Activated naive CD8-positive, alpha-beta T cell treated with anti-CD3 and anti-CD28 coated beads for 36 hours (primary cell): ENCODE measurements at places on chromosomes 5 and 9.

GRCh38 chr5:95734187-95734586 lies 3.1 kb downstream of the RHOBTB3 start:
- no peak overlapping the region for H3K27ac ChIP-seq
- H3K27me3 ChIP-seq, result peaks cover 59% of the 10 kb centered on the region
- no peak overlapping the region for H3K4me3 ChIP-seq
- H3K36me3 ChIP-seq, result no peaks in the 10 kb centered on the region
- no peak for DNase-seq
- peaks cover 27% of the 10 kb centered on the region for H3K4me1 ChIP-seq

GRCh38 chr5:156174225-156174624 lies 152.7 kb upstream of the SGCD start:
- H3K27me3 ChIP-seq, result no peaks in the 10 kb centered on the region
- DNase-seq, result no peak
- no peaks in the 10 kb centered on the region for H3K4me1 ChIP-seq
- no peak overlapping the region for H3K4me3 ChIP-seq
- H3K36me3 ChIP-seq, result no peaks in the 10 kb centered on the region
- no peak overlapping the region for H3K27ac ChIP-seq

DNA sequence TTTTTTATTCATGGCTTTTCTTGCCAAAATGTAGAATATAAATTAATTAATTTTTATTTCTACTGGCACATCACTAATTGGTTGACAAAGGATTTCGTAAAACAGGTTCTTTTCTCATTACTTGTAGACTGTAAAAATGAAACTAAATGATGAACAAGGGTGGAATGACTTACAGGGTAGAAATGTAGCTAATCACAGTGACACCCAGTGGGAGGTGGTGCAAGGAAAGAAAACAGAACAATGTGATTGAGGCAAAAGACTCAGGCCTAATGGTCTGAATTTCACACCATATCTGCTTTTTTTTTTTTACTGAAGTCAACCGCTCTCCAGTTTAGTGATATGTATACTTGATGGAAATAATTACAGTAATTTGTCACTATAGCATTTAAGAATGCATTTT lies 28.9 kb downstream of the GABRG2 start:
- H3K4me3 ChIP-seq, result no peak overlapping the region
- DNase-seq, result no peak
- H3K27ac ChIP-seq, result no peak overlapping the region

- H3K27ac ChIP-seq, result no peak overlapping the region
- H3K36me3 ChIP-seq, result no peaks in the 10 kb centered on the region
- DNase-seq, result no peak
- no peak overlapping the region for H3K4me3 ChIP-seq
These were observed 124.0 kb downstream of the CETN3 start for GRCh38 chr5:90285581-90285980.

- no peak for DNase-seq
- H3K4me3 ChIP-seq, result no peak overlapping the region
- H3K4me1 ChIP-seq, result peaks cover 3% of the 10 kb centered on the region
These were observed 147.4 kb upstream of the LRRTM2 start for GRCh38 chr5:139022528-139022927.

GRCh38 chr9:126859111-126859510 lies 1.3 kb upstream of the ZBTB34 start:
- H3K27ac ChIP-seq, result peak overlapping the region; percentile 12
- no peak for DNase-seq
- peaks cover 7% of the 10 kb centered on the region for H3K27me3 ChIP-seq

- no peak overlapping the region for H3K4me3 ChIP-seq
- H3K36me3 ChIP-seq, result no peaks in the 10 kb centered on the region
These were observed 197.7 kb downstream of the PLK2 start for GRCh38 chr5:58262226-58262625.

- peaks cover 25% of the 10 kb centered on the region for H3K27me3 ChIP-seq
- peaks cover 23% of the 10 kb centered on the region for H3K4me1 ChIP-seq
- no peak overlapping the region for H3K27ac ChIP-seq
- H3K36me3 ChIP-seq, result no peaks in the 10 kb centered on the region
- no peak overlapping the region for H3K4me3 ChIP-seq
- DNase-seq, result no peak
These were observed 160.1 kb upstream of the ZNF608 start for GRCh38 chr5:124906339-124907097.

- no peaks in the 10 kb centered on the region for H3K27me3 ChIP-seq
- no peak overlapping the region for H3K27ac ChIP-seq
- H3K36me3 ChIP-seq, result no peaks in the 10 kb centered on the region
- DNase-seq, result no peak
These were observed 125.2 kb upstream of the CDH18 start for GRCh38 chr5:20113031-20113715.

DNA sequence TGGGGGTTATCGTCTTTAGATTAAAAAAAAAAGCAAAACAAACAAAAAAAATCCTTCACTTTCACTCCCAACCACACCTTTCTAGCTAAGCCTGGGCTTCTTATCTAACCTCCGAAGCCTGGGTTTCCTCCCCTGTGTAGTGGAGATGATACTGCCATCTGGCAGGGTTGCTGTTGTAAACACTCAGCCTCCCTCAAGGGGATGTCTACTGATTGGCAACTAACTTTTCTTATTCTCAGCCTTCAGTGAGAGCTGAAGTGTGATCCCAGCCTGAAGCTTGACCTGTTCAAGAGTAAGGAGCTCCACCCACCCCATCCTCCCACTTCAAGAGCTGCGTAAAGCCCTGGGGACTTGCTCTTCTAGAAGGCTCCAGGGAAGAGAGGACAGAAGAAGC lies 21.5 kb upstream of the WWC1 start:
- H3K27me3 ChIP-seq, result peaks cover 31% of the 10 kb centered on the region
- no peaks in the 10 kb centered on the region for H3K36me3 ChIP-seq
- H3K27ac ChIP-seq, result no peak overlapping the region
- peaks cover 7% of the 10 kb centered on the region for H3K4me1 ChIP-seq
- DNase-seq, result no peak

DNA sequence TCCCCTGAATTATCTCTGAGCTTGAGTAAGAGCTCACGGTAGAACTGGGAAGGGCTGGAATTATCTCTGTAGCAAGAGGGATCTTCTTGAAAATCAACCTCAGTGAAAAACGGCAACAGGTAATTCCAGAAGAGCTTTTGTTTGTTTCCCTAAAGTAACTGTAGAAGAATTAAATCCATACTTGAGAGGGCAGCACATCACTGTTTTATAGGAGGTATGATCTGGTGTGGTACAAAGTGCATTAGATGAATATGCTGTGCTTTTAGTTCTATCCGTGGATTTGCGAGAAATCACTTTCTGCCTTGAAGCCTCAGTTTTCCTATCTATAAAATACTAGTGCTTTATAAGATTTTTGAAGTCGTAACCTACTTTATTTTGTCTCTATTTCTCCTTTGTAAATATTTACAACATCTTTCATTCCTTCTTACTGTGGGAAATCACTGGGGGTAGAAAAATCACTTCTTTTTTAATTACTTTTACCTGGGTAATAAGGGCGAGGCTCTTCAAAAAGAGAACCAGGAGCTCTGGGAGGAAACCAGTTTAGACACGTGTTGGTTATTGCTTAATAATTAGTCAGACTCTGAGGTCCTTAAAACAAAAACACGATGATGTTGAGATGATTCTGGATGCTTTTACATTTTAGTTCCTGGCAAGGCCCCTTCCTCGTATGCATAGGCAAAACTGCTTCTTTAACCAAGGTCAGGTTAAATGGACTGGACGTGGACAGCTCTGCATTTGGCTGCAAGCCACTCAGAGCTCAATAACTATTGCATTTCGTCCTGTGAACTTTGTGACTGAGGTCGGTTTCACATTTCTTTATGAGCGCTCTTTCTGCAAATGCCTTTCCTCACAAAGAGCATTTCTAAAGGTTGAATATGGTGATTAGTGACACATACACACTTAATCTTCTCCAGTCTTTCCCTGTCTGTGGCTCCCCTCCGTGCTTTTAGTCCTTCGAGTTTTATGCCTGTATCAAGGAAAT lies 376.1 kb downstream of the BRINP1 start:
- H3K4me3 ChIP-seq, result no peak overlapping the region
- no peaks in the 10 kb centered on the region for H3K4me1 ChIP-seq
- no peak overlapping the region for H3K27ac ChIP-seq
- H3K27me3 ChIP-seq, result no peaks in the 10 kb centered on the region

GRCh38 chr9:101716629-101717028 lies 21.8 kb downstream of the GRIN3A start:
- no peak overlapping the region for H3K27ac ChIP-seq
- no peaks in the 10 kb centered on the region for H3K4me1 ChIP-seq
- no peak overlapping the region for H3K4me3 ChIP-seq
- peaks cover 23% of the 10 kb centered on the region for H3K27me3 ChIP-seq
- H3K36me3 ChIP-seq, result no peaks in the 10 kb centered on the region

- H3K36me3 ChIP-seq, result peaks cover 6% of the 10 kb centered on the region
- no peaks in the 10 kb centered on the region for H3K27me3 ChIP-seq
- peak; percentile 57 for DNase-seq
- H3K27ac ChIP-seq, result no peak overlapping the region
- peaks cover 10% of the 10 kb centered on the region for H3K4me1 ChIP-seq
- H3K4me3 ChIP-seq, result no peak overlapping the region
These were observed 67.5 kb upstream of the CKMT2 start for GRCh38 chr5:81165493-81166119.

GRCh38 chr5:127820910-127821553 lies 117.8 kb downstream of the CCDC192 start:
- H3K4me3 ChIP-seq, result no peak overlapping the region
- peaks cover 2% of the 10 kb centered on the region for H3K27me3 ChIP-seq
- no peak for DNase-seq

- DNase-seq, result no peak
- no peak overlapping the region for H3K4me3 ChIP-seq
- no peak overlapping the region for H3K27ac ChIP-seq
- no peaks in the 10 kb centered on the region for H3K36me3 ChIP-seq
- peaks cover 52% of the 10 kb centered on the region for H3K27me3 ChIP-seq
- no peaks in the 10 kb centered on the region for H3K4me1 ChIP-seq
These were observed 66.0 kb downstream of the HMCN2 start for GRCh38 chr9:130331573-130331972.

DNA sequence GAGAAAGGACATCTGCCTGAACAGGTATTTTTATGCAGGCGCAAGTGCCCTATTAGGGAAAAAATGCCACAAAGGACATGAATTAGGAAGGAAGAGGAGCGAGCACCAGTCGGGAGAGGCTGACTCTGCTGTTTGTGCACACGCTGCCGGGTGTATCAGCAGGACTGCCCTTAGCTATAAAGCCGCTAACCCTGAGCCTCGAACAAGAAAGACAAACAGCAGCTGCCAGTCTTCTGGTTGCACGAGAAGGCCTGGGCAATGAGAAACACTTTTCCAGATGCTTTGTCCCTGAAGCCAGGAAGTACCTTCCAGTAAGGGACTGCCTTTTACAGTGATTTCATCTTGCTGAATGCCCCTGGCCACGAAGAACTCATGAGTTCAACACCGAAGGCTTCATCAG lies 12.6 kb downstream of the QSOX2 start:
- H3K36me3 ChIP-seq, result peaks cover 14% of the 10 kb centered on the region
- DNase-seq, result no peak
- no peak overlapping the region for H3K4me3 ChIP-seq
- no peaks in the 10 kb centered on the region for H3K27me3 ChIP-seq
- peaks cover 37% of the 10 kb centered on the region for H3K4me1 ChIP-seq

DNA sequence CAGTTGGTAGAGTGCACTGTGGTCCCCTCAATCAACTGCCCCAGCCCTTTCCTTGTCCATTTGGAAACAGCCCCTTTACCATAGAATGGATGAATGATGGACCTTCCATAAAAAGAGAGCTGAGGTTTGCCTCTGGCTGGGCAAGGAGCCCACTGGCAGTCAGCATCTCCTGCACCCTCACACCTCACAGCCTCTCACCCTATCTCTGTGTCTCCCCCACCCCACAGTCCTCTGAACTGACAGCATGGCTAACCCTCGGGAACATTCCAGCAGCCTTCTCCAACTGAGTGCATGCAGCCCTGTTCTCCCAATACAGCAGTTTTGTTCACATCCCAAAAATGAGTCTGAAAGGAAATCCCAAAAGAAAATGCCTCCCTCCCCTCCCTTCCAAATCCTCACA lies 51.7 kb downstream of the RETREG1 start:
- H3K27ac ChIP-seq, result no peak overlapping the region
- peaks cover 26% of the 10 kb centered on the region for H3K36me3 ChIP-seq
- no peaks in the 10 kb centered on the region for H3K27me3 ChIP-seq

GRCh38 chr9:99085949-99086948 lies 18.7 kb upstream of the TGFBR1 start:
- H3K36me3 ChIP-seq, result no peaks in the 10 kb centered on the region
- no peak overlapping the region for H3K27ac ChIP-seq
- peaks cover 15% of the 10 kb centered on the region for H3K4me1 ChIP-seq
- H3K4me3 ChIP-seq, result no peak overlapping the region
- no peaks in the 10 kb centered on the region for H3K27me3 ChIP-seq

DNA sequence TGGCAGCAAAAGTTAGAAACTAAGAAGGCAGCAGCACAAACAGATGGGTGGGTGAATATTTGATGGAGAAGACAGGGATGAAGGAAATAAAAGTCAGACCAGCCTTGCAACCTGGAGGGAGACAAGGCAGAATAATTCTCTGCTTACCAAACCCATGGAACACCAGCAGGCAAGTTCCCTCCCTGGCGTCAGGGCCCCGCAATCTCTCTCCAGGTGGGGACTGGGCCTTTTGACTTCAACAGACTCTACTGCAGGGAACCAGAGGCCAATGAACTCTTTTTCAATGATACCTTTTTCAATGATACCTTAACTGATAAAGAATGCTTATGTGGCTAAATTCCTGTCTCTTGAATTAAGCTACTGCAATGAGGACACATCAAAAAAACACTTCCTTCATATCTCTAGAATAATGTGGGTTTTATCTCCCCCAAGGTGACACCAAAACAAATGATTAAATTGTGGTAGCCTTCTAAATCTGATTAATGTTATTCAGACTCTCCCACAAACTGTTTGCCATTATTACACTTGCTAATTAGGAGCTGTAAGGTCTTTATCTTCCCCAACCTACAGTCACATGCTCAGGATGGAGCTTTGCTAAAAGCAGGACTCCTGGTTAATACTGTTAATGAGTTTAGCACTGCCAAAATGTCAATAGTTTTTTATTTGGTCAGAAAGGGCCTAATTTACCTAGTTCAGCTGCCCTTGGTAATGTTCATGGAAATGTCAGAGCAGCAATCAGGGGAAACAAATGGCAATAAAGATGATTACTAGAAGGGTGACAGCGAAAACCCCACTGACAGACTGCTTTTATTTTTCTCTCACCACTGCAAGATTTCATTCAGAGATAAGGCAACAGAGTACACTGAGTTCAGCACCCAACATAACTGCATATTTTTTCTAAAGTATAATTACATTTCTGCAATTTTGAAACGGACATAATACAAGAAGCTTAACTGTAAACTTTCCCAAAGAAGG lies 165.5 kb downstream of the TSSK1B start:
- no peak overlapping the region for H3K27ac ChIP-seq
- H3K4me3 ChIP-seq, result no peak overlapping the region
- peaks cover 9% of the 10 kb centered on the region for H3K4me1 ChIP-seq

DNA sequence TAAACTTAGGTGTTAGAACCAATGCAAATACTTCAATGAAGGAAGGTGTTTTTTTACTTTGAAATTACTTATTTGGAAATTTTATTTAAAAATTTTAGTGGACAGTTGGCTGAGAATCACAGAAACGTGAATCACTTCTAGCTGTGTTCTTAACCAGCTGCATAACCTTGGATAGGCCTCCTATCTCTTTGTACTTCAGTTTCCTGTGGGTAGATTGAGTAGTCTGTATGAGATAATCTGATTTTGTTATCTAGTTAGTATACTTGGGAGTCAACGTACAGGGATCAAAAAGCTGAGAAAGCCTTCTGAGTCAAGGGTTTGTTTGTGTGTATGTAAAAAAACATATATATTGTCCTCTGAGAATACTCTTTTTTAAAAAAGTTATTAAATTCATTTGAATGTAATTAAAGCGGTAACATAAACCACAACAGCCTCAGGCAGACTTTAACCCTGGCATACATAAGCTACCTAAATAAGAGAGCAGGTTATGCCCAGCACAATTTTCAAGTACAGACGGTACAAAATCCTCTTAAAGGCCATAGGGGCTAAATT lies 38.1 kb upstream of the ZCCHC7 start:
- H3K27me3 ChIP-seq, result peaks cover 5% of the 10 kb centered on the region
- H3K27ac ChIP-seq, result peak overlapping the region; percentile 31
- H3K36me3 ChIP-seq, result peaks cover 42% of the 10 kb centered on the region
